ENCODE measurements at places on chromosomes 12 and 14. TPM values are rescaled to one million over a fixed set of nuclear protein-coding genes. Genes with fewer than 3 reads are reported as not detected.

The CMA1 gene
- total RNA-seq = 4.4 TPM

The RPGRIP1 gene
- 0.17 TPM for total RNA-seq

The CNTN1 gene
- total RNA-seq = 0.61 TPM

The MIP gene
- total RNA-seq = not detected

GRCh38 chr14:28757786-28758185 lies 8.8 kb upstream of the FOXG1 start:
- DNase-seq = no peak

DNA sequence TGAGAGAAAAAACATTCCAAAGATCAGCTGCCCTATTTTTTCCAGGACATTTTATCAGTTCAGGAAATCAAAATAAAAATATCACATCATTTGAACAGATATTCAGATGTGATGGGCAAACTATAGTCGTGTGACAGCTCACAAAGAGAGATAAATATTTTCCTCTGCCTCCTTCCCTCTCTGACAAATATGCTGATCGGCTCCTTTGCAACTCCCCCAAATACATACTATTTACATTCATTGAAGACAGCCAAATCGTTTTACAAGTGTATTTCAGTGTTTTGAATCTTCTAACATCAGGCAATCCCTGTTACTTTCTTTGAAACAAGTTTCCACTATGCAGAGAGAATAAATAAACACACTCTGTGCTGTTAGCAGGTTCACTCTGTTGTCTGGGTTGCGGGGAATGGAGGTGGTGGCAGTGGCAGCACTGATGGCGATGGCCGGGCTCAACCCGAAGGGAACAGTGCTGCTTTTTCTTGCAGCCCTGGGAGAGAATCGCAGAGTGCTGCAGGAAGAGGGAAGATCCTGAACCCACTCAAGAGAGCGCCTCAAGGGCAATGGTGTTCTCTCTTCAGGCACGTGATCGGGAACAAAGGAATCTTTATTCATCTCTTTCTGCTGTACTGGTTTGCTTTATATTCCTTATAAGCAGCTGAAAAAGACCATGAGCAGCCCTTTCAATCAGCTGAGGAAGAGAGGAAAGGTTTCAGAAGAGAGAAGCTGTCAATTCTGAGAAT lies 142.5 kb downstream of the PHLDA1 start:
- no peak for DNase-seq

Data from left colon (tissue), 2 donors.